Activated naive CD8-positive, alpha-beta T cell treated with anti-CD3 and anti-CD28 coated beads for 36 hours (primary cell): ENCODE measurements at places on chromosomes 3 and 15. TPM values are rescaled to one million over a fixed set of nuclear protein-coding genes. Genes with fewer than 3 reads are reported as not detected.

Gene MRAS
- 0.54 TPM for total RNA-seq

Gene HYAL2
- 6.5 TPM for total RNA-seq

Gene FGD5
- total RNA-seq: 0.22 TPM

Gene TPRG1
- total RNA-seq: 1.1 TPM

Gene TM6SF1
- 1.6 TPM for total RNA-seq

Gene SERINC4
- total RNA-seq: 0.14 TPM

Gene DNAH12
- total RNA-seq: not detected
